CD4-positive, alpha-beta T cell treated with Interleukin-2 at 100 ng/mL for 4 hours (primary cell): ENCODE measurements at places on chromosomes 3 and 15.

- no peak for DNase-seq
These were observed 3.0 kb upstream of the KLF15 start for GRCh38 chr3:126360046-126360713.

DNA sequence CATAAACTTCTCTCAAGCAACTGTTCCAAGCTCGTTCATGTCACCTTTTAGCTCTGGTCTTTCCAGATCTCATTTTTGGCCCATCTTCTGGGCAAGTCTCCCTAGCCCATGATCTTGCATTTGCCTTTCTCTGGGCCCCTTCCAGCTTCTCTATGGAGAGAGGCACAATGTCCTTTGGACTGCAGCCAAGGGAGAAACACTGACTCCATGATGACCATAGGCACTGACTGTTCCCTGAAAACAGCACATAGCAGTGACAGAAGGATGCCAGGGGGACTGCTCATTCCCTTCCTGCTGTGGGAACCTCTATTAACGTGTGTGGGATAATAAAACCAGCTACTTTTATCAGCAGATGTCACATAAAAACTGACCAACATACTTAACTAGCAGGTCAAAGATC lies 60.3 kb downstream of the STRIT1 start:
- DNase-seq, result no peak

DNA sequence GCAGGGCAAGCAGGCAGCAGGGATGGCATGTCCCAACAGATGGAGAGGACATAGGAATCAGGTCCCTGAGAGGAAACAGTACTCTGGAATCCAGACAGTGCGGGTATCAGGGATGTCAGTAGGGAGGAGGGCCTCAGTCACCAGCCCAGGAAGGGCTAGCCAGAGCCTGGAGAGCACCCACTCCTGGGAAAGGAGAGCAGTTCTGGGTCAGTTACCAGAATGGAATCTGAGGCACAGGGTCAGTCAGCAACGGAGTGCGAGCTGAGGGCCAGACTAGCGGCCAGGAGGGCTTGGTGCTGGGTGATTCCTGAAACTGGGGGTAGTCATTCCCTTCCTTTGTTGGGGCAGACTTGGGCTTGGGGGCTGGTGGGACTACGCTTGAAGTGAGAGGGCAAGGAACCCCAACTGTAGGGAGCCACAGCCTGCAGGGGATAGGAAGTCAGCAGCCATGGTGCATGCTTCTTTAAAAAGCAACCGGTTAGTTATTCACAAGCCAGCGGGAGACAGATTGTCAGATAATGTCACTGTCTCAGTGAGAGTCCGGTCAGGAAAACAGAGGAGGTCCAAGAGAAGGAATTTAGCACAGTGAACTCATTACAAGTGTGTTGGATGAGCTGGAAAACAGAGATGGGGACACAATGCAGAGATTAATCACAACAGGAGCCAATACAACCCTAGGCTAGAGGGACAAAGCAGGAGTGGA lies 27.9 kb downstream of the PLA1A start:
- no peak for DNase-seq

- no peak for DNase-seq
These were observed 20.5 kb downstream of the TOPBP1 start for GRCh38 chr3:133641254-133641653.

GRCh38 chr3:60333710-60334109 lies 917.5 kb downstream of the FHIT start:
- no peak for DNase-seq

DNA sequence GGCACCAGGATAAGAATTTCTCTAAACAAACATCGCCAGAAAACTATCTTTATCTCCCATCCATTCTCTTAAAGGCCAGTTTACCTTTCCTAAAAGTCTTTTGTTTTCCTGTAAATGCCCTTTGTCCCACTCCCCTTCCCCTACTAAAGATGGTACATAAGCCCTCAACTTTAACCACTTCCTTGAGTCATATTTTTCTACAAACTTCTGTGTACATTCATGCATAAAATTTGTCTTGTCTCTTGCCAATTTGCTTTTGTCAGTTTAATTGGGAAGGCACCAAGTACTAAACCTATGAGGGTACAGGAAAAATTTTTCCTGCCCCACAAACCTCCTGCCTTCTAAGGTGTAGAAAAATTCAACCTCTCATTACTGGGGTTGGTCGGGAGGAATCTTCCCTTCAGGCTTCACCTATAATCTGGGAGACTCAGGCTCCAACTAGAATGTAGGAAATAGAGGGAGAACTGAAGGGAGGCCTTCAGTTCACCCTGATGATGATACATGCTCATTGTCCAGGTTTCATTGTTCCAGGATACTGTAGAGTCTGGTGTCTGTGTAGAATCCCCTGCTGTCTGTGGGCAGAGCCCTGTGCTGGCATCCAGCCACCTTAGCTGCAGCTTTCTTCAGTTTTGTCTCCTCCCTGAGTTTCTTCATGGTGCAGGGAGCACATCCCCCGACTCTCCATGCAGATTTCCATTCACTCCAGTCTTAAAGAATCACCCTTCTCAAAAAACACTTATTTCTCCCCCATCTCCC lies 53.2 kb downstream of the CD200R1L start:
- DNase-seq, result no peak

DNA sequence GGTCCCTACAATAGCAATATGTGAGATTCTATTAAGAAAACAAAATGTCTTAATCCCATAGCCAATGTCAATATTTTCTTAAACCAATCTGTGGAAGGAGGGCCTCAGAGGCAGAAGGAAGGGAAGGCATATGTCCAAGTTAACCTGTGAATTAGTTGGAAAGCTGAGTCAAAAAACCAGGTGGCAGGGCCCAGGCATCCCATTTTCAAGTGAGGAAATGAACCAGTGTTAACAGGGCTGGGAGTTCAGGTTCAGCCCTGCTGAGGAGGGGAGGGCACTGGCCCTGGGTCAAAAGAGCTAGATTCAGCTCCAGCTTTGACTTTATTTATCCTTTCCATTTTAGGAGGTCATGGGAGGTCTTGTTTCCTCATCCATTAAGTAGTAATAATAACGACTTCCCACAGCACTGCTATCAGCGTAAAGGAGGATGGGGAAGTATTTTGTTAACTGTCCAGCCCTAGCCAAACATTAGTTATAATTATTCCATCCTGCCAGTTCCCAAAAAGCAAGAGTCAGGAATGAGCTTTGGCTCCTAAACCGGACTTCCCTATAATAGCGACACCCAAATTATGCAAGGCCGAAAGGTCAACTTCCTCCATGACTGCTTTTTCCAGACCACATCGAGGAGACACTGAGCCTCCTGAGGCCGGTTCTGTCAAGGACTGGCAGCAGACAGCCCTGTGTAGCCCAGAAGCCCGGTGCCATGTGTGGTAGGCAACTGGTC lies 3.2 kb downstream of the MASP1 start:
- DNase-seq, result no peak

DNA sequence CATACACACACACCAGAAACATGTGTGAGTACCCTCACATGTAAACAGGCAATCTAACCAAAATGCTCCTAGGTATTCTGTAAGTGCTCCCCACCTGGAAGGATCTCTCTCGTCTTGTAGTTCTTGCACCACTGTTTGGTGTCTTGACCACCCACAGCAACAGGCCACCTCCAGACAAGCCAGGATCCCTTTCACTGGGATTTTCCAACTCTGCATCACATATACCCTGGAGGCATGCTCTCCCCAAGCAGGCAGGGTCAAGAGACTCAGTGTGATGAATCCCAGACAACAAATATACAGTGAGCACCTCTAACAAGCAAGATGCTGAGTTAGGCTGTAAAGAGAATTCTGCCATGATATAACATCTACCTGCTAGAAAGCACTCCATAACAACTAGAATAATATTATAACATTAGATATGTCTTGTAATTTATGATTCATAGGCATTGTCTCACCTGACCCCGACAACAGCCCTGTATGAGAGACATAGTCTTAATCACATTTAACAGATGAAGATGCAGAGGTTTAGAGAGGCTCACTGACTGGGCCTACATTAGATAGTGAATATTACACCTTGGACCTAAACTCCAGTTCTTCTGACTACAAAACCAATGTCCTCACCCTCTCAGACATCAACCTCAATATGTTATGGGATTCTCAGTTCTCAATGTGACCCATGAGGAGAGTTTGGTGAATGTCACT lies 76.5 kb upstream of the BCL6 start:
- DNase-seq, result no peak

- no peak for DNase-seq
These were observed 626.3 kb downstream of the NAALADL2 start for GRCh38 chr3:175485436-175485835.

GRCh38 chr15:77838061-77838460 lies 205.3 kb upstream of the LINGO1 start:
- DNase-seq, result no peak

- no peak for DNase-seq
These were observed 11.9 kb downstream of the ZNF660 start for GRCh38 chr3:44596621-44597020.

DNA sequence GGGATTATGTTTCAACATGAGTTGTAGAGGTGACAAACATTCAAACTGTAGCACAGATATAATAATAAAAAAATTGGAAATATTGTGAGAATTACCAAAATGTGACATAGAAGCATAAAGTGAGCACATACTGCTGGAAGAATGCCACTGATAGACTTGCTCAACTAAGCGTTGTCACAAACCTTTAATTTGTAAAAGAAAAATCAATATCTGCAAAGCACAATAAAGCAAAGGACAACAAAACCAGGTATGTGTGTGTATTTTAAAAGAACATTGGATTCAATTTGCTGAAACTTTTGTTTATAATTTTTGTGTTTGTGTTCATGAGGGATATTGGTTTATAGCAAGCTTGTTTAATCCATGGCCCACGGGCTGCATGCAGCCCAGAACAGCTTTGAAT lies 40.8 kb upstream of the EIF5A2 start:
- DNase-seq, result no peak

DNA sequence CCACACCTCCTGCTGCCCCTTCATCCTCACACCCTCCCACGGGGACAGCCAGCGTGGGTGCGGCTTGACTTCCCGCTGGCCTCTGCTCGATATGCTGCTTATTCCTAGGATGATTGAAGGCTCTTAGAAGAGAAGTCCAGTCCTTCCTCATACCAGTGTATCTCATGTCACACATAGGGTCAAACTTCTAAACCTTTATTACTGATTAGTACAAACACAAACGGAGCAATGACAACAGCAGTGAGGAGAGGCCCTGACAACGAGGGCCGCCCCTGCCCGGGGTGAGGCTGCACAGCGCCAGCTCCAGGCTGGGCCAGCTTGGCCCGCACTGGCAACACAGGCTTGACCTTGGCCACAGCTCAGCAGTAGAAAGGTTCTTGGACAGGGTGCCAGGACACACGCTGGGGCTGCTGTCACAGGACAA lies 3.7 kb downstream of the CIB1 start:
- DNase-seq, result no peak

DNA sequence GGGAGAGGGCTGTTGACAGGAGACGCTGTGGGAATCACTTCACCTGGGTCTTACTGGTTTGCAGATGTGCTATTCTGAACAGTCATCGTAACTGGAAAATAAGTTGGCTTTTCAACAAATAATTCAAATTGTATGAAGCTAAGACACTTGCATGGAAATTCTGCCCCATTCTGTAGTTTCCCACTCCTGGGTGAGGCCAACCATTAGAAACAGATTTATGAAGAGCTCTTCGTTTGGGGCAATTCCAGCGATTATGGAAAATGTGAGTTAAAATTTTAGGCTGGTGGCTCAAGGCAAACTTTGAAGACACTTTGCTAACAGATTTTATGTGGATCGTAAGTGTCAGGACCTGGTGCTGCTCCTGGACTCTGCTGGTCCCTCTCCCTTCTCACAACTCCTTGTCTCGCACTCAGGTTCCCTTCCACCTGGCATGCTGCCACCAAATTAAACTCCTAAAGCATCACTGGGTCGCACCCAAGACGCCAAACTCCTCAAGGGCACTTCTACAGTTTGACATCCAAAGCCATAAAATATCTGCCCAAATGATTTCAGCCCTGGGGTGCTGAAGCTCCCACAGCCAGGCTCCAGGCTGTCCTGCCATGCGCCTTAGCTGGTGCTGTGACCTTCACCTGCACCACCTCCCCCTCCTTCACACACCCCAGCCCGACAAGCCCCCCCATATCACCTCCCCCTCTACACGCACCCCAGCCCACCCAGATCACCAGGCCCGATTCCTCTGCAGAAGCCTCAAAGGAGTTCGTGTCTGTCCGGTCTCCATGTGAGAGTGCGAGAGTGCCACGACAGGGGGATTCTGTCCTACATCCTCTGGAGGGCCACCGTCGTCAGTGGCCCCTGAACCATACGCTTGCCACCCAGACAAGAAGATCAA lies 138.4 kb downstream of the NSMCE3 start:
- DNase-seq, result no peak

- no peak for DNase-seq
These were observed 99.4 kb downstream of the ALCAM start for GRCh38 chr3:105466072-105466471.

GRCh38 chr3:157423337-157423736 lies 13.3 kb upstream of the PTX3 start:
- DNase-seq, result no peak

DNA sequence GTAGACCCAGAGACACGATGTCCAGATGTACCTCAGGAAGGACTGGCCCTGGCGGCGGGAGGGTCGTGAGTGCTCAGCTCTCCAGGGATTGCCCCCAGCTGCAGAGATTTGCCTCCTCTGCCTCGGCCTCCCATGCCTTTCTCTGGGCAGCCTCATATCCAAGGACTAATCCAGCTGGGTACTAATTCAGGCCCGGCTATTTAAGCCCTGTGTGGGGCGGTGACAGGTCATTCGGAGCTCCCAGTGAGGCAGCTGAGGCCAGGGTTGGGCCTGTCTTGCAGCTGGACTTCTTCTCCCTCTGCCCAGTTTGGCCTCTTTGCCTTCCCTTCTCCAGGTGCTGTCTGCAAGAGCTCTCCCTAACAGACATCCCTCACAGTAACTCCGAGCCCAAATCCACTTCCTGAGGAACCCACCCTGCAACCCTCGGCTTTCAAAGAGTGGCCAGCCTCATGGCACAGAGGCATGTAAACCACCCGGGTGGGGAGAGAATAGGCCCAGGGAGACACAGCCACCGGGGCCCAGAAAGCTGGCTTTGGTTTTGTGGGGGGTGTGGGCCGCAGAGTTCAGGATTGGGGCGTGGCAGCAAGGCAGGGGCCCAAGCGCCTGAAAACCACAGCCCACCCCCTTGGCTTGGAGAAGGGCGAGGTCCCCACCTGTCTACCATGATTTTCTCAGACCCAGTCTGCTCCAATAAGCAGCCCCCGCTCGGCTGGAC lies 85.8 kb downstream of the PPCDC start:
- no peak for DNase-seq

DNA sequence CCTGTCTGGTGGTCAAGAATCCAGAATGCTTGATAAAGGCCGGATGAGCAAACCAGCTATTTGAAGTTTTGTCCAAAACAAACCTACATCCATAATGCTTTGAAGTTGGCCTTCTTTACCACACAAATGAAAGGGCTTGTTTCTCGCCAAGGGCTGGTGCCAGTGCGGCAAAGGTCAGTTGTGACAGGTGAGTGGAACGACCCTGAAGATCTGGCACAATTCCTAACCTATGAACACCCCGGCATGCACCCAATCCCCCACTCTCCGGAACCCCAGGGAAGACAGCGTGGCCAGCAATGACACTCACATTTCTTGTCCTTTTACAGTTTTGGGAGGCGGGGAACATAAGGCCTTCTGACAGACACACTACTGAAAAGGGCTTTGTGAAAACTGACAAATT lies 90.6 kb downstream of the ATP10A start:
- no peak for DNase-seq

- no peak for DNase-seq
These were observed 177.2 kb downstream of the TP63 start for GRCh38 chr3:189808246-189809007.
